ENCODE measurements at places on chromosomes 11 and 22.

DNA sequence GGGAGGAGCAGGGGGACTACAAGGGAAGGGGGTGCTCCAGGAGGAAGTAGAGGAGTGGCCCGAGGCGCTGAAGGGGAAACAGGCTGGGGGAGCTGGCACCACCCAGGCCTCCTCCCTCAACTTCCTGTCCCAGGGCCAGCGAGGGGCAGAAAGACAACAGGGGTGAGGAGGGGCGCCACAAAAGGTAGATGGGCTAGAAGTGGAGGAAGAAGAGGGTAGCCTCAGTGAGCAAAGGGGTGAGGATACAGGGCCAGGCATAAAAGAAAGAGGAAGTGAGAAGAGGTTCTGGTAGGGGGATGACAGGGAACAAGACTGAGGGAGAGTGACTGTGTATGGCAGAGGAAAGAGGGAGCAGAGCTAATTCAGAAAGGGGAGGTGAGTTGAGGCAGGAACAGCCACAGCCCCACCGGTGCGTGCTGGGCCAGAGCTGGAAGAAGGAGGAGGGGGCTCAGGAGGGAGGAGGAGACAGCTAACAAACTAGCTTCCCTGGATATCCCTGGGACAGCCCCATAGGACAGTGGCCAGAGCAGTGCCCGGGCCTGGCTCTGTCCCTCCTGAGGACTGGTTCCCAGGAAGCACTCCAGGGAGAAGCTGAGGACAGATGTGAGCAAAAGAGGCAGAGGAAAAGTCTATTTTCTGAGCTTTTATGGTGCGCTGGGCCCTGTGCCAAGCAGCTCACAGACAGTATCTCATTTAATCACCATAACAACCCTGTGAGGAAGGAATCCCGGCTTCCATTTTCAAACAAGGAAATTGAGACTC lies 8.5 kb downstream of the DCHS1 start:
- no peak for DNase-seq

DNA sequence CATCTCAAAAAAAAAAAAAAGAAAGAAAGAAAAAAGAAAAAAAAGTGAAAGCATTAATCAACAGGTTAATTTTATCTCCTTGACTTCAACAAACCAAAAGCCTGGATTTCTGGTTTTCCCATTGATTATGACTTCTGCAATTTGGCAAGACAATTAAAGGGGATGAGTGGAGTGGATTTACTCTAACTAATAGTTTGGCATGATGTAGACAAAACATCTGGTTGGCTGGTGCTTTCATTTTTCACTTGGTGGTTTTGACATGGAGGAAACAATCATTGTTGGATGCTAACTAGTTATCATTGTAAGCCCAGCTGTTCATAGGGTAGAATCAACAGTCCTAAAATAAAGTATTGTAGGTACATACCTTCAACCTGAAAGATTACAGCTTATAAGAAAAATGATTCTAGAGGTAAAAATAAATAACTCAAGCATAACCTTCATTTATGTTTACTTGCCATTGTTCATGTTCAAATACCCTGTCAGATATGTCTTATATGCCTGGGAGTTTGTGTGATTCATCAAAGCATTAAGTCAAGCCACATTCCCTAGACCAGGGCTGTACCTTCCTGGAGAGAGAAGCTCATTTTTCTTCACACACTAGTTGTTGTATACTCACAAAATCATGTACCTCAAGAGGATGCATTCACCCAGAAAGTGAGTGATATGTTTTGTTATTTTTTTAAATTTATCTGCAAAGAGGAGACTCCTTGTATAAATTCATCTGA lies 15.1 kb downstream of the FIBIN start:
- DNase-seq: no peak

- DNase-seq: no peak
Observed at GRCh38 chr11:117509543-117509942, 181.9 kb downstream of the CEP164 start.

GRCh38 chr11:2857918-2858317 lies 27.7 kb downstream of the CDKN1C start:
- DNase-seq: no peak

DNA sequence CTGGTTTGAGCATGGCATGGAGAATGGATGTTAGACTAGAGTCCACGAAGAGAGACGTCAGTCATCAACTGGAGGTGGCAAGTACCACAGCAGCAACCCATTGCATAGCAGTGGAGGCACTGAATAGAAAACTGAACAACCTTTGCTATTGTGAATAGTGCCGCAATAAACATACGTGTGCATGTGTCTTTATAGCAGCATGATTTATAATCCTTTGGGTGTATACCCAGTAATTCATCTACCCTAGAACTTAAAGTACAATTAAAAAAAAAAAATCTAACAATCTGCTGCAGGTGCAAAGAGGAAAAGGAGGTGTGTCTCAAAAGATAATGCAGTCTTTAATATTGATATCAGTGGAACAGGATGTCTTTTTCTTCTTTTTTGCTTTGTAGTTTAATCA lies 443.4 kb upstream of the ISX start:
- no peak for DNase-seq

DNA sequence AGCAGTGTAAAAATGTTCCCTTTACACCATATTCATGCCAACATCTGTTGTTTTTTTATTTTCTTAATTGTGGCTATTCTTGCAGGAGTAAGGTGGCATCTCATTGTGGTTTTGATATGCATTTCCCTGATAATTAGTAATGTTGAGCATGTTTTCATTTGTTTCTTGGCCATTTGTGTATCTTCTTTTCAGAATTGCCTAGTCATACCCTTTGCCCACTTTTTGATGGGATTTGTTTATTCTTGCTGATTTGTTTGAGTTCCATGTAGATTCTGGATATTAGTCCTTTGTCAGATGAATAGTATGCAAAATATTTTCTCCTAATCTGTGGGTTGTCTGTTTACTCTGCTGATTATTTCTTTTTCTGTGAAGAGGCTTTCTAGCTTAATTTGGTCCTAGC lies 98.9 kb upstream of the SERPIND1 start:
- no peak for DNase-seq

- DNase-seq: no peak
Observed at GRCh38 chr11:93238956-93239355, 41.2 kb upstream of the SLC36A4 start.

- DNase-seq: no peak
Observed at GRCh38 chr22:39205344-39206021, 39.3 kb downstream of the PDGFB start.

DNA sequence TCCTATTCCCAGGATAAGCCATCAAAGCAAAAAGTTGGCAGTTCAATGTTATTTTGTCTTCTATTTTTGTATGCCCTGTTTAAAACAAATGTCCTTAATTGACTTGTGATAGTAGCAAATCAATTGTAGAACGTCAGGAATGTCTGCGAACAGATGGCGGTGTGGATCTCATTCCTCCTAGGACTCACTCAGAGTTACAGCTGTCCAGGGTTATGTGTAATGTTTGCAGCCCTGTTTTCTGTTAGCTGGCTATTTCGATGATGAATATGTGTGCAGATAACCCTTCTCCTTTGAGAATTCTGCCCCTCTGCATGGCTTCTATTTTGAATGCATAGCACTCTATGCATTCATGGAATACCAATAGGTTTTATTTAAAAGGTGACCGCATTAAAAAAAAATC lies 1248.0 kb upstream of the CNTN5 start:
- no peak for DNase-seq

Measured in amniotic stem cell (primary cell).